Right ventricle myocardium superior (tissue), 1 donor: ENCODE measurements at places on chromosomes 2 and 18. TPM values are rescaled to one million over a fixed set of nuclear protein-coding genes. Genes with fewer than 3 reads are reported as not detected.

The SERPINB13 gene
- not detected for total RNA-seq

The MBP gene
- total RNA-seq: 29.9 TPM

DNA sequence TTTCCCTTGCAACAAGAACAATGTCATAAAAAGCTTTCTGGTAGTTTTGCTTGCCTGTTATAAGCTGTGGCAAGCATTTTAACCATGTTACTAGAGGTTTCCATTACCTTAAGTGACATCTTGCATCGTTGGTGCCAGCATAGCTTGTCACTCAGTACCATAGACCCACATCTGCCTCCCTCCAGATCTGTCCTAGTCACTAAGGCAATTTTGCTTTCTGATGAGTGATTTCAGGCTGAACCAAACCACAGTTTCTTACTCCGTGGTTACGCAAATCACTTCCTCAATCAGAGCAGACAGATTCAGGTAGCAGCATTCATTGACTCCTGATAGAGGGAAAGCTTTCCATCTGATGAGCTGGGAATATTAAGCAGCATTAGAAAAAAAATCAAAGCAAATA lies 1057.5 kb upstream of the FAM98A start:
- DNase-seq: no peak

- DNase-seq: no peak
Measured at GRCh38 chr2:194104687-194105086, 1552.3 kb upstream of the SLC39A10 start.

DNA sequence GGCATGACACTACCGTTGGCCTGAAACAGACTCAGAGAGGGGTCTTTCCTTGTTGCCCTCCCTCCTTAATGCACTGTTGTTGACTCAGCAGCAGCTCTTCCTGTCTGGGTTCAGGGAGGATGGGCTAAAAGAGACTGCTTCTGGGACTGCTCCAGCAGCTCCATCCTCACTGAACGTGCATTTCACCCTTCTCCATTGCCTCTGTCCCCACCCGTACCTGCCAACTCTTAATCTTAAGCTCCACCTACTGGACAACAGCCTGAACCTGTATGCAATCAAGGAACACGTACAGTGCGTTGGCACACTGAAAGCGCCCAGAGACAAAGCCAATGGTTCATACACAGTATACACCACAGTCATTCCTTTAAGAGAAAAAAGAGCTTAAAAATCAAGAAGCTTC lies 230.8 kb upstream of the RAB6C start:
- no peak for DNase-seq
